ENCODE measurements at places on chromosomes 4 and X.

DNA sequence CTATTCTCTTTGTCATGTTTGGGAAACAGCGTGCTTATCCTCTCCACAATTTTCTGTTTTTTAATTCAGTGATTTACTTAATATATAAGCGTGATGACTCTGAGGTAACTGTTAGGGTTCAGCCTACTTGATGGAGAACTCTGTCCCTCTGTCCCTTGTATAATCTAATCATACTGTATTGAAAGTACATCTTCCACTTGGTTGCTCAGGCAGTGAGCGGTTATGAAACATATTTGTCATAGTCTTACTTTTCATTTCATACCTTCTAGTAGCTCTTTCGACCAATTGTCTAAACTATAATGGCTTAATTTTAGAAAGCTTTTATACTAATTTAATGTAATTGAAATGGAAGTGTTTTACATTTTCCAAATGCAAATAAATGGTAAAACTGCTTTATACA is 469.0 kb downstream of the TLL1 start:
- DNase-seq = no peak

- no peak for DNase-seq
Measured at GRCh38 chr4:110865611-110866259, 242.9 kb upstream of the PITX2 start.

- no peak for DNase-seq
Measured at GRCh38 chr4:8314691-8315255, 45.2 kb downstream of the HTRA3 start.

GRCh38 chrX:74246524-74246923 is 57.5 kb upstream of the ZCCHC13 start:
- DNase-seq = no peak

DNA sequence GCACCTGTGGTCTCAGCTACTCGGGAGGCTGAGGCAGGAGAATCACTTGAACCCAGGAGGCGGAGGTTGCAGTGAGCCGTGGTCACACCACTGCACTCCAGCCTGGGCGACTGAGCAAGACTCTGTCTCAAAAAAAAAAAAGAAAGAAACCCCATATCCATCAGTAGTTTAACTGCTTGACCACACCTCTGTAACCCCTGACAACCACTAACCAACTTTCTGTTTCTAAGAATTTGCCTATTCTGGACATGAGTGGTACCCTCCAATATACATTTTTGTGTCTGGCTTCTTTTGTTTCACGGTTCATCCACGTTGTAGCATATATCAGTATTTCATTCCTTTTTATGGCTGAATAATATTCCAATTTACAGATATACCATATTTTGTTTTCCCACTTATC is 9.1 kb downstream of the PPAT start:
- no peak for DNase-seq

DNA sequence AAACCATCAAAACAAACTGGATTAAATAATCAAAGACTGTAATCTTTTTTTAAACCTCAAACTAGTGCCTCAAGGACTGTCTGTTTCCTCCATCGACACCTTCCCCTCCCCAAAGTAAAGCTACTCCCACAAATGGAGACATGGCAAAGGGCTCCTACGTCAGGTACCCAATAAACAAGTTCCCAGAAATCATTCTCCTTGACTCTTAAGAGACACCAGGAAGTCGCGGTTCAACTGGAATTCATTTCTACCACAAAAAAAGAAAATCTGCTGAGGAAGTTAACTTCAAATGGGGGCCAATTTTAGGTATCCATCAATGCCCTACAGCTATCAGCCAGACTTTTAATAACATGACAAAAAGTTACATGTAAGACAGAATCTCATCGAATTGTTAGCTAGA is 2.5 kb downstream of the RPS4X start:
- DNase-seq = no peak

DNA sequence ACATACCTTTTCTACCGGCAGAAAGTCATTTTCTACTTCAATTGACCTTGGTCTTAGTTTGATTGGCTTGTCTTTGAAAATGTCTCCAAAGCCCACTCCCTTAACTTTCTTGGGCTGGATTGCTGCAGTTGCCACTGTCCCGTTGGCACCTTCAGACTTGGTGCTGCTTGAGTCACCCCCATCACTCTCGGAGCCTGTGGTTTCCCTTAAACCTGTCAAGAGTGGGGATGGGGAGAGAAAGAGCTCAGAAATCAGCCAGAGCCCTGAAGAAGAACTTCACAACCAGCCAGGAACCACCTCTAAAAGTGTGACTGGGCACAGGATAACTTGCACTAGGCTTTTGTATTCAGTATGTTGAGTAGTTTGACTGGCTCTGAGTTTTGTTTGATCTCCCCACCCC is 168.5 kb upstream of the MAP3K15 start:
- DNase-seq = no peak

DNA sequence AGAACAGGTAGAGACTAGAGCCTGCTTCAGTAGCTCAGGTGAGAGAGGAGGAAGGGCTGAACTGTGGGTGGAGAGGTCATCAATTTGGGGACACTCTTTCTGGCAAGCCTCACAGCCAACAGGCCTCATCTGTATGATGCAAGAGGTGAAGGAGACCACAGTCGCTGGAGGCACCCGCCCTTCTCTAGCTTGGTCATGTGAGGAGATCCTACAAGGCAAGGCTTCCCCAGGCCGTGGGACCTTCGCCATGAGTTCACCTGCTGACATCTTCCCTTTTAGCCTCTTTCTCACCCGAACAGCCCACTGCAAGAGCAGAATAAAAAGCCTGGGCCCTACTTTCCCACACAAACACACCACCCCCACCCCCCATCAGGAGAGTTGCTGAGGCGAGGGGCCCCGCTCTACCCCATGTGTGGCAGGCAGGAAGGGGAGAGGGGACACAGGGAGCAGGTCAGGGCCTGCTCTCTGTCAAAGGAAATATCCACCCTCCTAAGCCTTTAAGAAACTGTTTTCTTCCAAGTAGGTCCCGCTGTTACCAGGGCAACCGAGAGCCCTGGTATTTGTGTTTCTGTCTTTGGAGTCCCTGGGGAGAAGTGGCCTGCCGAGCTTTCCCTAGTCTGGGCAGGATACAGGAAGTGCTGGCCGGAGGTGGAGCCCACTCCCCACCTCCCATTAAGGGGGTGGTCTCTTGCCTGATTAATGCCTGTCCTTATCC is 8.1 kb downstream of the RTL5 start:
- no peak for DNase-seq

- no peak for DNase-seq
Measured at GRCh38 chr4:86840858-86841257, 8.3 kb downstream of the SLC10A6 start.

DNA sequence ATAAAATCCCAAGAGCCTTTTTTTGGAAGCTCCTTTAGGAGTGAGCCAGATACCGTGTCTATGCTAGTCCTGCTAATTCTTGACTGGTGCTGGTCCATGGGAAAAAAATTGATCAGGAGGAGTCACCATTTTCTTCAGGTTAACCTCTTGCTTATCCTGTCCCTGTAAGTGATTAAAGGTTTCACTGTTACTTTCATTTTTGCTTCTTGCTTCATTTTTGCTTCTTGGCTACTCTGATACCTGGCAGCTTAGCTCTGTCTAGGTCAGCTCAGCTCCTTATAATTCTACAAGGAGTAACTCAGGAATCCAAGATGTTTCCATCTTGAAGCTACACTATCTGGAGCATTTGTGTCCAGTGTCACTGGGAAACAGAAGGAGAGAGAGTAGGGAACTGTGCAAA is 45.7 kb downstream of the AFM start:
- no peak for DNase-seq

- no peak for DNase-seq
Measured at GRCh38 chrX:68462653-68463052, 29.4 kb upstream of the OPHN1 start.

- DNase-seq = no peak
Measured at GRCh38 chrX:101393530-101394305, 2.9 kb downstream of the RPL36A start.

DNA sequence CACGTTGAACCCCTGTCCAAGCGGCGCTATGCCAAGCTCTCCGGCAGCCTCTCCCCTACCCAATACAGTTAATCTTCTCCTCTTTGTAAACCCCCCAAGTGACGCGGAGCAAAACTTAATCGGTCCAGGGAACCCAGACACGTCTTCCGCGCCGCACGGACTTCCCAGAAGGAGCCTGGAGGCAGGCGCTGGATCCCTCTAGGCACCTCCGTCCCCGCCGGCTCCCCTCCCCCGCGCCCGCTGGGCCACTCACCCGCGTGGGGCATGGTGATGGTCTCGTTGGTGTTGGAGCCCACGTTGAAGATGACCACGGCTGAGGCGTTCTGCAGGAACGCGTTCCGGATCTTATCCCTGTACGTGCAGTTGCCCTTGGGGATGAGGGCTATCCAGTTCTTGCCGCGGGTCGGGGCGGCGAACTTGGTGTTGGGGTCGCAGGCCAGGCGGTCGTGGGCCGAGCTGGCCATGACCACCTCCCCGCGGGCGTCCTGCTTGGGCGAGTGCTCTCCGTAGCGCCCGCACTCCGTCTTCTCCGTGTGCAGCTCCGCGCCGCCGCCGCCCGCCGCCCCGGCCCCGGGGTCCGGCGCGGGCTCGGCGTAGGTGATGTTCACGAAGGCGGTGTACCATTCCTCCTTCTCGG is 1.1 kb downstream of the RNF150 start:
- no peak for DNase-seq

DNA sequence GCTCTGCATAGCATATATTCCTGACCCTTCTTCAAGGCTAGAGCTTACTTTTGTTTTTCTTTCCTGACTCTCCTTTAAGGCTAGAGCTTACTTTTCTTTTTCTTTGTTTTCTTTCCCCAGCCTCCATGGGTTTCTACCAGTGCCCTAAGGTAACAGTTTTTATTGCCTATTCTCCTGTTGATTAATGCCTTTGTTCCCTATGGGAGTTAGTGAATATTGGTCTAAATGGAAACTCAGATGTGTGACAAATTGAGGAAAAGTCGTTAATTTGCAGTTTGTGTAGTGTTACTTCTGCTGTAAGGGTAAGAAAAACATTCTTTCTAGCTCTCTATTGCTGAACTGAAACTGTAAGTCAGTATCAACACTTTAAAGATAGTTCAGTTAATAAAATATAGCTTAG is 358.7 kb downstream of the IL15 start:
- no peak for DNase-seq

DNA sequence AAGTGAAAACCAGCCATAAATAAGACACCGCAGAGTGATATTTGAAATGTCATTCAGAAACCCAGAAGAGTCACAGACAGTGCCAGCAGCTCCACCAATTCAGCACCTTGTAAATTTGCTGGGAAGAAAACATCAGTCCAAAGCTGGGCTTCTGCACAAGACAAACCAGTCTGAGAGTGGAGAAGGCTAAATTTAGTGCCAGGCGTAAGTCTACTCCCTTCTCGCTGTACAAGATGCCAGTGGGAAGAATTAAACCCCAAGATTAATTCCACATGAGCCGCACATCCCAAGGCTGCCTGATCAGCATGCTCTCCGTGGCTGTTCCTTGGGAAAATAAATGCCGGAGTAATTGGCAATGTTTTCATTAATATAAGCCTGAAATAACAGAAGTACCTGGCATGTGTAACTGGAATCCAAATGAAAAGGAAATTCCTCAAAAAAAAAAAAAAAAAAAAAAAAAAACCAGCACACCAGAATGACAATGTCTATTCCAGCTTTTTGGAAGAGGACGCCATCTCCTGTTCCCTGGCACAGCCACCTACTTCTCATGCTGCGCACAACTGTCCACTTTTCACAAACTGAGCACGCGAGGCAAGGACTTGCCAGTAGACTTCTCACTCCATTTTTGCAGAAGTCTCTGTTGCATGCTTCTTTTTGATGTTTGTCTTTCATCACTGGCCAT is 95.5 kb downstream of the NSUN7 start:
- DNase-seq = no peak

DNA sequence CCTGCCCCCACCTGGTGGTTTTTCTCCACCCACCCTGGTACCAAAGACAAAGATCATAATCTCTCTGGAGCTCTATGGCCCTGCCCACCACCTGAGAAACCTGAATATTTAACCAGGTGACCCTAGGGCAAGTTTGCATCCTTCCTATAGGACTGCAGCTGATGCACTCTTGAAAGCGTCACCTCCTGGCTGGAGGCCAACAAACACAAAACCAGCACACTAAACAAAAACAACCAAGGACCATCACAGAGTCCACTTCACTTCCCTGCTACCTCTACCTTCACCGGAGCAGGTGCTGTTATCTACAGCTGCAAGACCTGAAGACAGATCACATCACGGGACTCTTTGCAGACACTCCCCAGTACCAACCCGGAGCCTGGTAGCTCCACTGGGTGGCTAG is 296.7 kb upstream of the FGF13 start:
- no peak for DNase-seq

DNA sequence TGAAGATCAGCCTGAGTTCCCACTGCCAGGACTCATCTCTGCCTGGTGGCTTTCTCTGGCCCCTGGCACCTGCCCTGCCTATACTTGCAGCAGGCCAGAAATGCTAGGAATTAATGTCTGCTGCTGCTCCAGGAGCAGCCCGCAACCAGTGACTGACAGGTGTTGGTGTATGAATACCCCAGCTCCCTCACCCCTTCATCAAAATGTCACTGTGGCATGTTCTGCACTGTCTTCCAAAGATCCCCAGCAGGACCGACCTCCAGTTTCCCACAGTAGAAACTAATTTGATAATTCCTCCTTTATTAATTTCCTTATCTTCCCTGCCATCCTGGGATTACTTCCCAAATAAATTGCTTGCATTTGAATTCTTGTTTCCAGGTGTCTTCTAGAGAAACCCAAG is 425.4 kb downstream of the BCOR start:
- DNase-seq = no peak

- no peak for DNase-seq
Measured at GRCh38 chrX:150569155-150569477, 695 bp downstream of the MTM1 start.

- no peak for DNase-seq
Measured at GRCh38 chrX:150184491-150184890, 178.6 kb upstream of the MAMLD1 start.

GRCh38 chrX:120428309-120428708 is 40.8 kb downstream of the LAMP2 start:
- peak; percentile 89 for DNase-seq

DNA sequence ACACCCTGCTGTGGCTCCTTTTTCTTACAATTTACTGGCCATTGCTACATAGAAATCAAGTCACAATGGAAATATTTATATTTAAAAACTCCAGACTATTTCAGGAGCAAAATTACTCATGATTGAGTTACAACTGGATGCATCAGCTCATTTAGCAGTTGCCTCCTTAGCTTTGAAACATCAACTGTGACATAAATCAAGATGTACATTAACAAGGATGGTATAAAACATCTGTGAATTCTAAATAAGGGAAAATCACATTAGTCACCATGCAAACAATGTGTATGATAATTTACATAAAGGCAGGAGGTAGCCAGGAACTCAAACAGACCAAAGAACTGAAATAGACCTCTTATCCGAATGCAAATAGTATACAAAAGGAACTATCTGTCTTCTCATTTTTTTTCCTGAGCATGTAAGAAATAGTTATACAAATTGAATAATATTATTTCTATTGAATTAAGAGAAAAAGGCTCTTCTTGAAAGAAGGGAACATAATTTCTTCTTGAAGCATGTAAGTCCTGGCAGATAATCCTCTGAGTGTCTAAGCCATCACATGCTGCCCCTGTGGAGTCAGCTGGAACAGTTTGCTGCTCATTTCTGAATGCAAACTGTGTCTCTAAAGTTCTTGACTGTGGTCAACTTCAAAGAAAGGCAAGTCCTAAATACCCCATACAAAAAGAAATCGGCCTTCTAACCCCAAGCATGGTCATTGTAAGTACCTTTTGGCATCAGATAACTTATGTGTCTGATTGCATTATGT is 151.2 kb downstream of the NAA11 start:
- no peak for DNase-seq
